Motor neuron (in vitro differentiated cells): ENCODE measurements at places on chromosomes 11 and 22. TPM values are rescaled to one million over a fixed set of nuclear protein-coding genes. Genes with fewer than 3 reads are reported as not detected.

Gene SLCO2B1
- 0.08 and 0.70 TPM in 2 replicates for total RNA-seq

Gene UBASH3B
- total RNA-seq, result 4.5 and 5.2 TPM in 2 replicates

Gene HSCB
- total RNA-seq, result 16.6 and 19.8 TPM in 2 replicates

Gene CDHR5
- 0.46 and 0.67 TPM in 2 replicates for total RNA-seq

Gene ZNF280B
- total RNA-seq, result 0.10 TPM in 1 of 2 replicates, not detected in the other

Gene FAM180B
- total RNA-seq, result 0.90 and 0.97 TPM in 2 replicates

Gene MLC1
- 0.13 and 0.18 TPM in 2 replicates for total RNA-seq

Gene OR52E8
- not detected in 2 replicates for total RNA-seq

Gene OR51I2
- total RNA-seq, result 0.34 and 0.47 TPM in 2 replicates

Gene CNTF
- 1.5 TPM in 2 replicates for total RNA-seq

Gene SYT13
- total RNA-seq, result 50.8 and 54.7 TPM in 2 replicates

Gene RASL10A
- 0.25 and 0.36 TPM in 2 replicates for total RNA-seq

Gene DESI1
- total RNA-seq, result 47.3 and 50.8 TPM in 2 replicates

Gene TRIM49
- not detected in 2 replicates for total RNA-seq

Gene DCDC1
- 14.6 and 21.1 TPM in 2 replicates for total RNA-seq

Gene DNAJC24
- 38.7 and 39.0 TPM in 2 replicates for total RNA-seq

Gene DBX1
- not detected in 2 replicates for total RNA-seq

Gene UNC93B1
- total RNA-seq, result 17.3 and 17.4 TPM in 2 replicates

Gene SMIM35
- total RNA-seq, result 0.17 and 0.46 TPM in 2 replicates

Gene TIMP3
- 29.0 and 29.4 TPM in 2 replicates for total RNA-seq

Gene DSCAML1
- 0.08 and 0.14 TPM in 2 replicates for total RNA-seq

Gene GPHA2
- total RNA-seq, result not detected in 2 replicates
